Substantia nigra (tissue), 51 donors: ENCODE measurements at places on chromosomes 4 and X.

DNA sequence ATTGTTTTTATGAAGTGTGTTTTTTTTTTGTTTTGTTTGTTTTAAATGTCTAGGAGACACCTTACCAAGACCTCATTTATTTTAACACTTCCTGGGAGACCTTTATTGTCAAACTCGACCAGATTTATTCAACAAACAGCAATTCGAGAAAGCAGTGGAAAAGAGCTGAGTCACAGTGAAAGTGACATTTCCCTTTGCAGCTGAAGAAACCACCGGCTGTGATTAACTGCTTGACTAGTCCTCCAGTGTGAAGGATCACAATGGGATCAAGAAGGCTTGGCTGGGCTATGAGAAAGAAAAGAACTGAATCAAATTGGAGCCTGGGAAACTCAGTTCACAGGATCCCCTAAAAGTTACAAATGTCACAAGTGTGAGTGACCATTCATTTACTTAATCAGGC, 11.9 kb upstream of the ADH7 start:
- no peak for DNase-seq

GRCh38 chr4:104878936-104879335, 267.7 kb upstream of the TET2 start:
- DNase-seq, result no peak

GRCh38 chrX:40098264-40099054, 701 bp upstream of the BCOR start:
- peak; percentile 62 for DNase-seq

GRCh38 chrX:56025872-56026571, 206.1 kb upstream of the KLF8 start:
- DNase-seq, result no peak

DNA sequence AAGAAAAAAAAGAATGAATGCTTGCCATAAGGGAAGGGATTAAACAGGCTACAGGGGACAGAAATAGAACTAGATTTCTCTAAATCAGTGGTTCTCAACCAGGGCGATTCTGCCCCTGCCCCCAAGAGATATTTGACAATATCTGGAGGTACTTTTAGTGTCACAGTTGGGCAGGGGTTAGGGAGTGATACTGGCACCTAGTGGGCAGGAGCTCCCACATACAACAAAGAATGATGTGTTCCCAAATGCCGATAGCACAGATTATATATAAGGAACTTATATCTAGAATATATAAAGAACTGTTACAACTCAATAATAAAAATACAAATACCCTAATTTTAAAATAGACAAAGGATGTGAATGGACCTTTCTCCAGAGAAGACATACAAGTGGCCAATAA, 14.7 kb downstream of the S100G start:
- DNase-seq, result no peak

GRCh38 chr4:165060938-165061337, 7.3 kb downstream of the TRIM75 start:
- no peak for DNase-seq

- no peak for DNase-seq
These were observed 15.0 kb upstream of the XAGE2 start for GRCh38 chrX:52353838-52354237.

DNA sequence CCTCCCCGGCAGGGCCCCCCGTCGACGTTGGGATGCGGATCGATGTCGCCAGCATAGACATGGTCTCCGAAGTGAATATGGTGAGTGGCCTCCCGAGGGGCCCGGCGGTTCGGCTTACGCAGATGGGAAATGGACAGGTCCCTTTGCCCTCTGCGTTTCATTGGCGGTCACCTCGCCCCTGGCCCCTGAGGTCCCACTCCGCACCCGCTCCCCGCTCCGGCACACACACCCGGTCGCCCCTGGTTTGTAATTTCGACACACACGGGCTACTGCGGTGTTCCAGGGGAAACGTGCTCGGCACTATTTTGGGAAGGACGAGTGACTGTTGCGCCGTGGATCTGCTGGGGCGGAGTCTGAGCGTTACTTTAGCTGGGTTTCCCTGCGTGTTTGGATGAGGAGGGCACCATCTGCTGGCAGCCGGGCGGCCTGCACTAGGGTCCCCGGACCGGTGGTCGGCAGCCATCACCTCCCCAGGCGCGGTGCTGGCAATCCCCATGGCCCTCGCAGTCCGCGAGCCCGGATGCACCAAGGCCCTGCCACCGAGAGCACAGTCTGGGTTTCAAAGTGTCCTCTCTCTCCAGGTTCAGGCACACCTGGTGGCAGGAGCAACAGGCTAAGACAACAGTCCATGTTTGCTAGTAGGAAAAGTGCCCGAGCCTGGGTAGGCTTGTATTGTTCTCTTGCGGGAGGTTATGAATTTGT, 1.2 kb downstream of the GABRB1 start:
- peak; percentile 48 for DNase-seq

DNA sequence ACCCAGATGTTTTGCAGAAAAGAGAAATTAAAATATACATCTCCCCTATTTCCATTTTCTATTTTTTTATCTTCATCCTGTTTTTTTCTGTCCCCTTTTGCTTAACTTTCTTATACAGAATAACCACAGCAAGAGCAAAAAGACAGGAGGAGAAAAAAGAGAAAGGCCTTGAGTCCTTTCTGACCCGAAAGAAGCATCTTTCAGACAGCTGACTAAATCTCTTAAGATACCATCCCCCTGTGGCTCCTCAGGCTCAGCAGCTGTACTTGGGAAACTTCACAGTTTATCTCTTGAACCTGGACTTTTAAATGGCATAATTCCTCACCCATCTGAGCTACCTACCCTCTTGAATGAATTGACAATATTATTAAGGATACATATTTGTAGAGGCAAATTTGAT, 100.2 kb downstream of the FIP1L1 start:
- no peak for DNase-seq
